Stimulated activated CD4-positive, alpha-beta T cell treated with anti-CD3 and anti-CD28 coated beads, Interleukin-15, amount 100 ng/mL, for 1 hour (primary cell): ENCODE measurements at places on chromosomes 11 and 22.
A peak's percentile ranks its signal among the peaks of the same experiment; 100 is the strongest.

- DNase-seq, result no peak
These were observed 39.1 kb downstream of the B3GAT1 start for GRCh38 chr11:134372961-134373360.

GRCh38 chr11:26442131-26442530 is 110.2 kb downstream of the ANO3 start:
- no peak for DNase-seq

DNA sequence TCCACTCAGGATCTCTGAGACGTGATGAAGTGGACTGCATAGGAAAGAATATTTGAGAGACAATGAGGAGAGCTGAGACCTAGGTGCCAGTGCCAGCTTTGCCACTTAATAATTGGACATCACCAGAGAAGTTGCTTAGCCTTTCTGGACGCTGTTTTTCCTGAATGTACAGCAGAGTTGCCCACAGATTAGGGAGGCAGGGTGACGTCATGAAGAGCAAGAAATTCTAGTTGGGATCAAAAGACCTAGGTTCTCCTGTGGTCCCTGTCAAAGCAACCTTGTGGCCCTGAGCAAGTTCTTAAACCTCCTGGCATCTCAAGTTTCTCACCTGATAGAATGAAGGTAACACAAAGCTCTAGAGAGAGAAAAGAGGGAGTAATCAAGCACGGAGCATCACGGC is 174.6 kb upstream of the TENM4 start:
- DNase-seq, result no peak

- DNase-seq, result no peak
These were observed 3.7 kb upstream of the GAL start for GRCh38 chr11:68680541-68681231.

- no peak for DNase-seq
These were observed 188.3 kb downstream of the OPCML start for GRCh38 chr11:133343951-133344350.

DNA sequence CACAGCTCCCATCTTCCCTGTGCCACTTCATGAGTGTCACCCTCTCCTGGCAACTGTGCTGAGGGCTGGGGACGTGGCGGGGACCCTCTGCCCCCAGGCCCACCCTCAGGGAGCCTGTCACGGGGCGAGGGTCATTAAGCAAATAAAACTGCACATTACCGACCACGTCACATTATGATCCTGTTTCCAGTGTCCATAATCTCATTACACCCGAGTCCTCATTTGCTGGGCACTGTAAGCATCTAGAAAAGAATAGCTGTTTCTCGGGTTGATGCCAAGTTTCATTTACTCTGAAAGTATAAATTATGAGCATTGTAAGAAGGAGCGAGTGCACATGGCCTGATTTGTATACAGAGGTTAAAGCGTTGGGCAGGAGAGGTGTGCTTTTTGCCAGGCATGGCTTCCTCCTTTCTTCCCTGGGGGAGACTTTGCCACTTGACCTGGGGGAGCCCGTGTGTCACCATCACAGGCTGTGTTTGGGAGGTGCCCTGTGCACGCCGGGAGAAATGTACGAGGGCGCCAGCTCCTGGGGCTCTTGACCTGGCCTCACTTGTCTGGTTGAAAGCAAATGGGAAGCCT is 50.5 kb downstream of the LRP5 start:
- DNase-seq, result no peak

GRCh38 chr22:25085930-25086901 is 113.4 kb upstream of the CRYBB3 start:
- no peak for DNase-seq

- peak; percentile 19 for DNase-seq
These were observed 19.3 kb downstream of the POLR3H start for GRCh38 chr22:41524809-41525449.

GRCh38 chr22:23066200-23067022 is 3.9 kb upstream of the GNAZ start:
- DNase-seq, result no peak

DNA sequence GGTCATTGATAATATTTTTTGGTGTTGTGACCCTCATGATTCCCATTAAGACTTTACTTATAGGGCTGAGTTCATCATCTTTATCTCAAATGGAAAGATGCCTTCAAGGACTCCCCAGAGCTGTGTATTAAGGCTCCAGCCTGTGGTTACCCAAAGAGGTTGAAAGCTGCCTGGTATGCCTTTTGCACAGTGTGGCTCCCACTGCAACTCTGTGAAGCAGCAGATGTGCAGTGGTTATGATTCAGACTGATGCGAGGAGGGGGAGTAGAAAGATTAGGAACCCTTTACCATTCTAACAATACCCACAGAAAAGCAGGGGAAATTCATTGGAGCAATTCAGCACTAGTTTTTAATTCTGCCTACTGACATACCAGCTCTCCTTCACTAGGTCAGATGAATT is 560.0 kb downstream of the INSC start:
- no peak for DNase-seq

GRCh38 chr22:29122041-29122440 is 49.2 kb downstream of the KREMEN1 start:
- DNase-seq, result no peak

- DNase-seq, result peak; percentile 31
These were observed 40.0 kb upstream of the CREB3L1 start for GRCh38 chr11:46237248-46238077.

DNA sequence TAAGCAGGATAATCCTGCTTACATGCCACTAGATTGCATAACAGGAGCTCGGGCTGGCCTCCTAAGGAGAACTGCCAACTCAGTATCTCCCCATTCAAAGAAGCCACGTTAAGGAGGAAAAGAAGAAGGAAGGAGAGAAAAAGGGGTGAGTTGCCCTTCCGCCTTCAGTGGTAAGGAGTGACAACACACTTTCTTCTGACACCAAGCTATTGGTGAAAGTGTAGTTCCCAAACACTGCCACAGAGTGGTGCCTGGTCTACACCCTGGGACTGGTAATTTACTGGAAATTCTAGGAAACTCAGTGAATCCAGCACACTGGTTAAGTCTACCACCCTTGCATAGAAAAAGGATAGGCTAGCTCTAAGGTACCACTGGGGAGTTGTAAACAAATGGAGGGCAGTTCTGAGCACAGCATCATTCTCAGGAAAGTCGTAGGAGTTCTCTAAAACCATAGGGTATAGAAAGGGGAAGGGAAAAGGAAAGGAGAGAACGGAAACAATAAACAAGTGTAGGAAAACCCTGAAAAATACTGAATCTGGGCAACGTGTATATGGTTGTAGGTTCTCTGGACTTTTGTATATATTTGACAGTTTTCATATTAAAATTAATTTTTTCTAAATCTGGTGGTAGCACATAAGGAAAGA is 58.2 kb downstream of the RRAS2 start:
- DNase-seq, result no peak

GRCh38 chr11:34565417-34566207 is 52.0 kb upstream of the ELF5 start:
- DNase-seq, result no peak

DNA sequence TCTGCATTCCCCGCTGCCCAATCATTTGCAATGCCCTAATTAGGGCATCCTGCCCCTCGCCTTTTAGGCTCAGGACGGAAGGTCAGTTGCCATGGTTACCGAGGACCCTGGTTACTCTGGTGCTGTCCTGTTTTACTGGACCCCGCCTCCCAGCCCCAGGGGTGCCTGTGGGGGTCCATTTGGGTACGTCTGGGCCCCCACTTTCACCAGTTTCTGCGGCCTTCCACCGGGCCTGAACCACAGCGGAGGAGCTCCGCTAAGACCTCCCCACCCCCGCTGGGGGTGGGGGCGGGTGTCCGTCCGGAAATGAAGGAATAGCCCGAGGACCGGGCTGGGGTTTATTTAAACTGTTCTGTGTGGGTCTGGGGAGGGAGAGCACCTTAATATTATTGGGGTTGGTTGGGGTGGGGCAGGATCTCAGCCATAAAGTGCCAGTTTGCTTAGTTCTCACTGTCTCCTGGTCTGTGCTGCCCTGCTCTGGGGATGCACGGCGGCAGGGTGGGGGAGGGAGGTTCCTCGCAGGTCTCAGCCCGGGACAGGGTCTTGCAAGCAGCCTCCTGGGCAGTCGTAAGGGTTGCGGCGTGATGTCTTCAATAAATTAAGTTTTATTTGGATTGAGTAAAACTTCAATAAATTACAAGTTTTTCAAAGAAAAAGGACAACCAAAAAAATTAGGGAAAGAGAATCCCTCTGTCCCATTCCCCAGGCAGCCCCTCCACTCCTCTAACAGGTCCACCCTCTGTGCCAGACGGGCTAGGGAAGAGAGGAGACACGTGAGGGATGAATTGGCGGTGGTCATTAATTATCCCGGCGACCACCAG is 5.3 kb downstream of the PHOX2A start:
- DNase-seq, result no peak

GRCh38 chr11:73182824-73183321 is 35.2 kb upstream of the P2RY2 start:
- DNase-seq, result no peak

DNA sequence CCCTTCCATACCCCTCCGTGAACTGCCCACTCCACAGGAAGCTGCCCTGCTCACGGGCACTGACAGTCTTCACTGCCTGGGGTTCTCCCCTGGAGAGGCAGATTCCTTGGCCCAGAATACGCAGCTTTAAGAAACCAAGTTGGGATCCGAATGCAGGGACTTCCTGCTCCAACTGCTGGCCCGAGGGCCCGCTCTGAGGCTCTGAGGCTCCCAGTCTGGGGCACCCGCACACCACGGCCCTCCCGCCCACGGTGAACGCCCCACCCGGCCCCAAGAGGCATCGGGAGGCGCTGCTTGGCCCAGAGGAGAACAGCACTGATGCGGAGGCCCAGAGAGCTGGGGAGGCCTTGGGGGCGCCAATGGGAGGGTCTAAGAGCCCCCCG is 42.3 kb downstream of the IGF2 start:
- no peak for DNase-seq

GRCh38 chr11:110133160-110133559 is 40.0 kb downstream of the ZC3H12C start:
- DNase-seq, result no peak

DNA sequence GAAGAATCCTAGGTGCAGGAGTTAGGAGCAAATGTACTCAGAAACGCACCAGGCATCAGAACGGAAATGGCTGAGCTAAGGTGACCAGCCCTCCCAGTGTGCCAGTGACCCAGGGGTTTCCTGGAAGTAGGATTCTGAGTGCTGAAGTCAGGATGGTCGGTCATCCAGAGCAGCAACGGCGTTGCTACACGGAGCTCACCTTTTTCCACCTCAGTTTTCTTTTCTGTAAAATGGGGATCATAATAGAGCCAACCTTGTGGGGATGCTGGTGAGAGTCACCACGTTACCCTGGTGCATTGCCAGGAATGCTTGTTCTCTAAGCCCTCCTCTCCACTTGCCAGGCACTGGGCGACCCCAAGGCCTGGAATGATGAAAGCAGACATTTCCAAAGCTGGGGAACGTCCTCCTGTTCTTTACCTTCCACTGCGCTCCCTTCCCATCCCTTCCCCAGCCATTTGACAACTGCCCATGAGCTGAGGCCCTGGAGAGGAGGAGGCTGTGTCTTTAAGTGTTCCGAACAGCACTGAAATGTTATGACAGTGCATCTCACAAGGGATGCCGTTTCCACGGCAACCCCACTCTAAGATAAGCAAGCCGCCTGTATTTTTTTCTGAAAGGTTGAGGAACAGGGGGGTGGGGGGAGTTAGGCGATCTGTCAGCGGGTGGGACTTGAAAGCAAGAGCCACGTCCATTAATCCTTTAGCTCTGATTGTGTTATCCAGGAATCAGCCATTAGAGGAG is 66.8 kb downstream of the TSPAN18 start:
- DNase-seq, result no peak

DNA sequence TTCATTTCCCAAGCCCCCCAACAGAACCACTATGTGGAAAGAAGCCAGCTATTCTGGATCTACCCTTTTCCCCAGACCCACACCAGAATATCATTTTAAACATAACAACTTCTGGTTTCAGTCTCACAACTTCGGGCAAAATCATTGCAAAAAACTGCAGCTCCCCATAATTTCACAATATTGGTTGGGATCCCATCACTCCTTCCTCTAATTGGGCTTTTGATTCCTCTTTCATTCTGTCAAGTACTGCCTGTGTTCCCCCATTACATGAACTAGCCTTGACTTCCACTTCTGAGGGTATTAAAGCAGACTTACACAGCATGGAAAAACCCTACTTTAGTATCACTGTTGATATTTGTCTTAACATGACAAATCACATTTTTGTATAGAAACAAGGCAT is 4.1 kb upstream of the APOL3 start:
- no peak for DNase-seq

DNA sequence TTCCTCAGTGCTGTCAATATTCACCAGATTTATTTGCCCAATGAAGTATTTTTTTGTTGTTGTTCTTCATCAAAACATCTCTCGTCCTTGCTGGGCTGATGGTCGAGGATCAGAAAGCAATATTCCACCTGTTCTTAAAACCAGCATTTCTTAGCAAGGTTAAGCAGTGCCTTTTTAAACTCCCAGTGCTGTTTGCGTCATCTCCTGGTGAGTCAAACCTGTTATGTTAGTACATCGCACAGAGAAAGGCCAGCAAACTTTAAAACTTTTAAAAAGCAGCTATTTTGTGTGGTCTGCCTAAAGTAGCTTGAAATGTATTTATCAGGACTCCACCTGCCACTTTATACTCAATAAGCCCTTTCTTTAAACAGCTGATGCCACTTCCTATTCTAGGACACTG is 802.0 kb downstream of the KCNA4 start:
- DNase-seq, result no peak

GRCh38 chr11:35363854-35364780 is 55.2 kb downstream of the SLC1A2 start:
- DNase-seq, result no peak

DNA sequence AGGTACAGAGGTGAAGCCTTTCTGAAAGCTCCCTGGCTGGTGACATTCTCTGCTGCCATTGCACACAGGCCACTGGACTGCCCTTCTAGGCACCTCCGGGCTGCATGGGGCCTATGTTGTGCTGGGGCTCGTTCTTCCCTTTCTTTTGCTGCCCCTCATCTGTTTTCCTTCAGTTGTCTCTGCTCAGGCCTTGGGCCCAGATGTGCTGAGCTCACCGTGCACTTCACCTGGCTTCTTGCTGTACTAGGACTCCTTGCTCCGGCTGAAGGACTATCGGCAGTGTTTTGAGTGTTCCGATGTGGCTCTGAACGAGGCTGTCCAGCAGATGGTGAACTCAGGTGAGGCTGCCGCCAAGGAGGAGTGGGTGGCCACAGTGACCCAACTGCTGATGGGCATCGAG is 59.4 kb downstream of the CABIN1 start:
- no peak for DNase-seq

DNA sequence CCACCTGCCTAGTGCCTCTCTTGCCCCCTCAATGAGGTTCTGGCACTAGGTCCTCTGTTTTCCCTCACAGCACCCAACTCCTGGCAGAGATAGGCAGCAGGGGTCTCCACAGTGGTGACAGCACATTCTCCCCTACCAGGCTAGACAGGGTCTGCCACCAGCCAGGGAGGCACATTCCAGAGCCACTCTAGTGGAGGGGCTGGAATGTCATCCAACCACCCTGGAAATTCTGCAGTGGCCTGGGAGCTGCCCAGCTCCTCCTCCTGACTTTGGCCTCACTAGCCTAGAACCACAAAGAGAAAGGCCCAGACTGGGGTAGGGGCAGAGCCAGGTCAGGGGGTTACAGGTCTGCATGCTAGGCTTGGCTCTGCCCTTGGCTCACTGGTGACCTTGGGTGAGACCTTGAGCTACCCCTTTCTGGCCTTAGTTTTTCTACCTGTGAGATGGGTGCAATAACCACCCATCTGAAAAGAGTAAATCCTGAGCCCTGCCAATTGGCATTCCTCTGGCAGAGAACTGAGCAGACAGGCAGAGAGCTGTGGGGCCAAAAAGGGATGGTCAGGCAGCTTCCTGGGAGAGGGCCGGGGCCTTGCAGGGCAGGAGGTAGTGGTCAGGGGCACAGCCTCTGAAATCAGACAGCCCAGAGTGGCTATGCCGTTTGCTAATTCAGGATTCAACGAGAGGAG is 7.1 kb downstream of the P2RY2 start:
- no peak for DNase-seq
